Tibial nerve (tissue), 4 donors: ENCODE measurements at places on chromosomes 16 and 17.

GRCh38 chr16:83624429-83625120, 183.2 kb upstream of the HSBP1 start:
- H3K4me3 ChIP-seq = no peak overlapping the region
- H3K27ac ChIP-seq = no peak overlapping the region
- no peak for DNase-seq
- no peaks in the 10 kb centered on the region for H3K27me3 ChIP-seq
- no peaks in the 10 kb centered on the region for H3K4me1 ChIP-seq
- H3K36me3 ChIP-seq = no peaks in the 10 kb centered on the region

- no peak overlapping the region for H3K27ac ChIP-seq
- no peak overlapping the region for H3K4me3 ChIP-seq
- H3K27me3 ChIP-seq = no peaks in the 10 kb centered on the region
- no peaks in the 10 kb centered on the region for H3K4me1 ChIP-seq
- no peaks in the 10 kb centered on the region for H3K36me3 ChIP-seq
- DNase-seq = no peak
These were observed 157.2 kb downstream of the SEC14L1 start for GRCh38 chr17:77297693-77298666.

- no peaks in the 10 kb centered on the region for H3K4me1 ChIP-seq
- DNase-seq = no peak
- no peaks in the 10 kb centered on the region for H3K27me3 ChIP-seq
- H3K4me3 ChIP-seq = no peak overlapping the region
- no peak overlapping the region for H3K27ac ChIP-seq
These were observed 99.2 kb upstream of the KCNJ16 start for GRCh38 chr17:69975808-69976207.

GRCh38 chr16:86821895-86822294, 243.5 kb downstream of the FOXL1 start:
- H3K4me1 ChIP-seq = no peaks in the 10 kb centered on the region
- DNase-seq = no peak
- peaks cover 39% of the 10 kb centered on the region for H3K27me3 ChIP-seq

GRCh38 chr16:49563666-49564065, 190.1 kb downstream of the C16orf78 start:
- no peak for DNase-seq
- H3K4me1 ChIP-seq = no peaks in the 10 kb centered on the region
- H3K36me3 ChIP-seq = no peaks in the 10 kb centered on the region
- H3K27me3 ChIP-seq = no peaks in the 10 kb centered on the region

- no peaks in the 10 kb centered on the region for H3K27me3 ChIP-seq
- H3K27ac ChIP-seq = no peak overlapping the region
- no peaks in the 10 kb centered on the region for H3K36me3 ChIP-seq
- no peak overlapping the region for H3K4me3 ChIP-seq
These were observed 360.3 kb upstream of the ERCC4 start for GRCh38 chr16:13559624-13560023.
